ENCODE measurements at places on chromosomes 2 and 18.
A peak's percentile ranks its signal among the peaks of the same experiment; 100 is the strongest.

GRCh38 chr2:219748671-219749570 lies 121.5 kb downstream of the SLC4A3 start:
- no peak for DNase-seq

- DNase-seq: no peak
Measured at GRCh38 chr2:55403256-55403998, 16.2 kb downstream of the CCDC88A start.

GRCh38 chr18:741931-742512 lies 29.6 kb upstream of the ENOSF1 start:
- DNase-seq: peak; percentile 17

DNA sequence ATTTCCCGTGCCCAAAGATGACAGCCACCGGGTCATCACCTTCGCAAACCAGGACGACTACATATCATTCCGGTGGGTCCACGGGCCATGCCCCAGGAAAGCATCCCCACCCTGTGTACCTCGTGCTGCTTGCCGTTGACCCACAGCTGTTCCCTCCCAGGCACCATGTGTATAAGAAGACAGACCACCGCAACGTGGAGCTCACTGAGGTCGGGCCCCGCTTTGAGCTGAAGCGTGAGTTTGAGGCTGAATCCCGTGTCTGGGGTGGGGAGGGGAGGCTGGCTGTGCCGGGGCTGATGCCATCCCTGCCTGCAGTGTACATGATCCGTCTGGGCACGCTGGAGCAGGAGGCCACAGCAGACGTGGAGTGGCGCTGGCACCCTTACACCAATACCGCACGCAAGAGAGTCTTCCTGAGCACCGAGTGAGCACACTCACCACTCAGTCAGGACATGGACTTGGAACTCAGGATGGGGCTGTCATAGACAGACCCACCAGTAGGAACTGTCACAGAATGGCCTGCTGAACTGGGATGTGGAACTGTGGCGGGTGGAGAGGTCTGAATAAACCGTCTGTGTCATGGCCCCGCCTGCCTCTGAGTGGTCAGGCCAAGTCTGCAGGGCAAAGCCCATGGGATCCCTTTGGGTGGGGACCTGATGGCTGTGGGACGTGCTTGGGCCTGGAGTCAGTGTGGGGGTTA lies 3.5 kb downstream of the IMP4 start:
- DNase-seq: no peak

DNA sequence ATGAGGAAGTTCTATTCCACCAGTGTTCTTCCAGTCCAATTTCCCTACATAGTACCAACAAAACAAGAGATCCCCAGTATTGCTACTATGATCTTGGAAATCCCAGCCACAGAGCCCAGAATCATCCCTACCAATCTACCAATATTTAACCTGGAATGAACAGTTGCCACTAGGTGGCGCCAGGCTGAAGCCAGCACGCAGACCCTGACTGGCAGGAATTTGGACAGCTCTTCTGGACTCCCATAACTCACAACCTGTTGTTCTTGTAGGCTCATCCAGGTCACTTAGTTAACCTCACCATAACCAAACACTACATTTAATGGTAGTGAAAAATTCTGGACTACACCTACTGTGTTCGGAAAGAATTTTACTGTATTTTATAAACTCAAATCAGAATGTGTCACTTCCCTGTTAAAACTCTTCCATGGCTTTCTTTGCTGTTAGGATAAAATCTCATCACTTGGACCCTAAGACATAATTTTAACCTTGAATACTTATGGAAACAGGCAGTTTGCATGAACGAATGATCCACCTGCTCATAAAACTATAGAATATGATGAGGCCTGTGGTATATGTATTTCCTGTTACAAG lies 59.8 kb upstream of the SLC38A11 start:
- DNase-seq: no peak

GRCh38 chr18:3041843-3042242 lies 28.9 kb upstream of the LPIN2 start:
- DNase-seq: no peak

GRCh38 chr2:177649568-177650518 lies 257.3 kb downstream of the AGPS start:
- DNase-seq: no peak

GRCh38 chr2:197307933-197308521 lies 2.6 kb downstream of the ANKRD44 start:
- DNase-seq: no peak

GRCh38 chr2:236038096-236038495 lies 130.1 kb downstream of the GBX2 start:
- no peak for DNase-seq

DNA sequence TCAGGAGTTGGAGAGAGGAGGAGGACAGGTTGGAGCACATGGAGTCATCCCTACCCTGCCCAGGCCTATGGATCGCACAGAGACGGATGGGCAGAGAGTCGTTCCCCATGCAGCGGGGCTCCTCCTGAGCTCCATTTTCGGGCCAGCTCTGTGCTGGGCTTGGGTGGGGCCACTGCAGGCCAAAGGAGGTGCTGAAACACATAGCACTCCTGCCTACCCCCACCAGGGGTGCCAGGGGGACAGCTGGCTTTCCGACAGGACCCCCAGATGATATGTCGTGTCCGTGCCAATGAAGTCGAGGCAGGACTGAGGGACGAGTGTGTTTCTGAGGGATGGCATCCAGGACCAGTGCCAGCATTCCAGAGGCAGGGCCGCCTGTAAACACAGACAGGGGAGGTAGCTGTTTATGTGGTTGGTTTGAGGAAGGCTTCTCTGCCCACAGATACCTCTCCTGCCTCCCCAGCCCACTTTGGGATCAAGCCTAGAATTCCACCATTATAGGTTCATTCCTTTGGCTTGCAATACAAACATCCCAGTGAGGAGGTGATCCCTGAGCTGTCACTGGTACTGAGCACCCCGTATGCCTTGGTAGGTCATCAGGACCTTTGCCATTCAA lies 116.6 kb downstream of the GLI2 start:
- DNase-seq: no peak

DNA sequence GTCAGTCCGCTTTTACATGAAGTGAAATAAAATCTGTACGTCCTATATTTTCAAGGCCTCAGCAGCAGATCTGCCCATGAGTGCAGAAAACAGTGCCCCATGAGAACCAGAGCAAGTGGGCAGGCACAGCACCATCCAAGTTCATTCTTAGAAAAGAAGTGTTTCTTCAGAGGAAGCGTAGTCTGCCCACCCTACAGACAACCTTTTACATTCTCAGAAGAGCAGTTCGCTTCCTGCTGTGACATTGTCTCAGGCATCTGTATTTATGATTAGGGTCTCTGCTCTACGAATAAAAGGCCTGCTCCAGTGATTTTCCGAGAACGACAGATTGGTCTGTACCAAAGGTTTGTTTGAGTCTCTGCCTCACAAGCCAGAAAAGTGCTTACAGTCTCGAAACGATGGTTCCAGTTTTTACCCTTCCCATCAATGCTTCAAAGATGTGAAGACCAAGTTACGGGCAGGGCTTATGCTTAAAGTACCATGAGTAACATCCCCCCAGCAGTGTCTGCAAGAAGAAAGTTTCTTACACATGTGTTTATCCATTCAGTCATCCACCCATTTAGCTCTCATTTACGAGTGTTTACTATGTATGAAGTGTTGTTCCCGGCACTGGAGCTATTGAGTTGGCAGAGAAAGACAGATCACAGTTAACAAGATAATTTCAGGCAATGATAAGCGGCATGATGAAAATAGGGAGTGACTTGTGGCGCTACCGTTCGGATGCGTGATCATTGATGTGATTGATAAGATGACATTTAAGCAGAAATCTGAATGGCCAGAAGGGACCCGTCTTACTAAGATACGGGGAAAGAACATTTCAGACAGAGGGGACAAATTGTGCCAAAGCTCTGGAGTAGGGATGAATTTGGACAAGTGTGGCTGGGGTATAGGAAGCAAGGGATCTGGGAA lies 31.4 kb upstream of the CTLA4 start:
- no peak for DNase-seq

GRCh38 chr18:13136056-13136903 lies 82.3 kb upstream of the LDLRAD4 start:
- no peak for DNase-seq

GRCh38 chr2:160606341-160606740 lies 112.7 kb upstream of the RBMS1 start:
- DNase-seq: no peak

GRCh38 chr2:12391116-12391515 lies 325.6 kb upstream of the TRIB2 start:
- DNase-seq: no peak

- no peak for DNase-seq
Measured at GRCh38 chr2:111694700-111695101, 189.3 kb downstream of the ANAPC1 start.

DNA sequence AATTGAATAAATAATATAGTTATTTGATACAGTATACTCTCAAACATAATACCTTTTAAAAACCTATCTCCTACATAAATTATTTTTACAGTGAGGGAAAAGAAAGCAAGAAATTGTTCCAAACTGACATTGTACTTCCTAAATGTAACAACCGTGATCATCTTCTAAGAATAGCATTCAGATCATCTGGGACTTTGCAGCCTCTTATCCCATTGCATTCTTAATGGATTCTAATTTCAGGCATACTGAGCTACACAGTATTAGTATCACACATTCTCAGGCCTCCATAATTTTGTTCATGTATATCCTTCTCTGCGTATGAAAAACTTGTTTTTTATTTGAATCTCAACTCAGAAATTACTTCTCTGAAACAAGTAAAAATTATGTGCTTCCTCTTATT lies 1134.7 kb upstream of the CDH2 start:
- no peak for DNase-seq

- no peak for DNase-seq
Measured at GRCh38 chr2:21693081-21693480, 569.3 kb downstream of the TDRD15 start.

GRCh38 chr2:64934530-64934929 lies 54.7 kb upstream of the SLC1A4 start:
- no peak for DNase-seq

- DNase-seq: no peak
Measured at GRCh38 chr2:122219504-122219903, 464.1 kb downstream of the TSN start.
